Activated naive CD8-positive, alpha-beta T cell treated with anti-CD3 and anti-CD28 coated beads for 36 hours (primary cell): ENCODE measurements at places on chromosomes 5 and 9.

- DNase-seq = no peak
These were observed 82.8 kb upstream of the RORB start for GRCh38 chr9:74414325-74414724.

GRCh38 chr5:138212828-138213160, 329 bp downstream of the CDC23 start:
- no peak for DNase-seq

DNA sequence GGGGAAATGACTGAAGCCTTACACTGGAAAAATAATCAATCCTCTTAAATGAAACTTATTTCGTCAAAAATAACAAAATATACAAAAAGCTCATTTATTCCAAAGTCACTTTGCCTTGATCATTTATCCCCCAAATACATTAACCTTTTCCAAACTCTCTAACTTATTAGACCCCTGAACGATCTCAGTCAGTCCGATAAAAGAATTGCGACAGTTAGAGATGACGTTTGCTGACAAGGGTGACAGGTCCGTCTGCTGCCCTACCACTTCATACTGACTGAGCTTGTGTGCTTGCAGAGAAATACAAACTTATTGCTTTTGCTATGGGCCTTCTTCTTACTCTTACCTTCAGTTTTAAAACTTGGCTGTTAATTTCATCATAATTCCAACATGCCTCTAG, 169.7 kb downstream of the ZDHHC21 start:
- no peak for DNase-seq

- no peak for DNase-seq
These were observed 618.7 kb upstream of the CDH6 start for GRCh38 chr5:30574761-30575160.

DNA sequence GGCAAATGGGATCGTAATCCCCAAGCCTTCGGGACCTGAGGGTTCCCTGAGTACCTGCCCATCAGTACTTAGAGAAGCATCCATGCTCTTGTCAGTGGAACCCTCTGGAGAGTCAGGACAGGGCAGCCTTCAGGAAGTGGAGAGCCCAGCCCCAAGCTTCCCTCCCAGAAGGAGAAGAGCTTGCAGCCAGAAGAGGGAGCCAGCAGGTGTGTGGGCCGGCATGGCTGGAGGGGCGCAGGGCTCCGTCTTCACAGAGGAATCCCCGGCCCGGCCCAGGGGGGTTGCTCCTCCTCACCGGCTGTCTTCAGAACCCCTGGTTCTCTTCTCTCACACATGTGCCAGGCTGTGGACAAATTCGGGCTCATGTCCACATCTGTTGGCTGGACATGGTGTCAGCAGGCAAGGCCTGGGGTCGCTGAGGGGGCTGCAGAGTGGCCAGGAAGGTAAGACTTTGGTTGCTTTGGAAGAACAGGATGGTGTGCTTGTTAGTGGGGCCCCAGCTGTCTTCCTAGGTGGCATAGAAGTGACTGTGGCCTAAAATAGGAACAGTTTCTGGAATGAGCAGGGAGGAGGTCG, 58.9 kb upstream of the RXRA start:
- no peak for DNase-seq

DNA sequence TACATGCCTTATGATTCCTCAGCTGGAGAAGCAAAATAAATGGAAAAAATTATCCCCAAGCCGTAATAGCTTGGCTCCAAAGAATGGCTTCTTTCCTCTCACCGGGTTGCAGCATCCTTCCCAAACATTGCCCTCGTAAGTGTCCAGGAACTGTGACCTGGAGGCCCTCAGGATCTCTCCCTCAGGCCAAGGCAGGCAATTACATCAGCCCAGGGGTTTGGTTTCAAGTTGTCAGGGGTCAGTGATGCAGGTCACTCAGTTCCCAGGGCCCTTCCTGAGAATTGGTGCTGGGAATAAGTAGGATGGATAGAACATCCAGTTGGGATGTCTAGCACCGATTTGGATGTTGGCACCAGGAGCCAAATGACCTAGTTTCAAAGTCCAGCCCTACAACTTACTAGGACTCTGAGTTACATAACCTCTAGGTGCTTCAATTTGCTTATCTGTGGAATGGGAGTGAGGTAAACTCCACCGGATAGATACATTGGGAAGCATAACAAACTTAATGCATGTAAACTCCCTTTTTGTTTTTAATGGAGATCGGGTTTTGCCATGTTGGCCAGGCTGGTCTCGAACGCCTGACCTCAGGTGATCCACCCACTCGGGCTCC, 133.5 kb upstream of the DAP start:
- DNase-seq = no peak

DNA sequence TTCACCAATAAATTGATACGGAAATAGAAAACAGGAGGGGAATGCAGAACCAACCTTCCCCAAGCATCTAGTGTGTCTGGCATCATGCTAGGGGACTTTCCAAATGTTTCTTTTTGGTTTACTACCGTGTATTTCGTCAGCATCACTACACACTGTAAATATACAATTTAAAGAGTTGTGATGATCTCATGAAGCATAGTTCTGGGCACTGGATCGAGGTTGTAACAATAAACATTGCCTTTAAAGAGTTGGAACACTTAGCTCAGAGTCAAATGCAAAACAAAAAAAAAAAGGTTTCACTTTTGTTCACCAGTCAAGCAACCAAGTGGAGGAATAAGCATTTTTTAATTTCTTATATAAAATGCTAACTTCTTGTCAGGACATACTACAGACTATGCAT, 2.9 kb upstream of the SCAI start:
- no peak for DNase-seq

- no peak for DNase-seq
These were observed 358.8 kb upstream of the ADAMTS16 start for GRCh38 chr5:4781299-4781698.

- DNase-seq = no peak
These were observed 49.6 kb upstream of the EIF4EBP3 start for GRCh38 chr5:140497897-140498296.

DNA sequence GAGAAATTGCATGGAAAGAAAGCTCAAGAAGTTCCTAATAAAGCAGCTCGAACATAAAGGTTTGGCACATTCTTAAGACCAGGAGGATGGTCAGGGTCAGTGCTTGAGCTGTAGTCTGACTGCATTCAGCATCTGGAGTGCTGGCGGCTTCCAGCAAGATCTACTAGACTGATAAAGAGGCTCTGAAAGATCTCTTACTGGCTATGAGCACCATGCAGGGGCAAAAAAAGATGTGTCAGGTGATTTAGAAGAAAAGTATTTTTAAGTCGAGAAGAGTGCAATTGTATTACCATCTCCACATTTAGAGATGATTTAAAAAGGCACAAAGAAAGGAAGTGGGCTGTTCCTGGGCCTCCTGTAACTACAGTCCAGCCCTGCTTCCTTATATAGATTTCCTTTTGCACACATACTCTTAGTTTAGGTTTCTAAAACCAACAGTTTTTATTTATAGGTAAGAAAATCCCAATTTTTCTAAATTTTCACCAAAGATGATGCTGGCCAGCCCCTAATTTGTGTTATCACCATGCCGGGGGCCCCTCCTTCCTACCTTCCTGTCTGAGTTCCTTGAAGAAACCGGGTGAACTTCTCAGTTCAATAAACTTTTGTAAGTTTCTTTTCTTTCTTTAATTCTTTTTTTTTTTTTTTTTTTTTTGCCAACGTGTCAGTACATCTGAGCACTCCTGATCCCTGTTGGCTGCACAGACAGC, 65.9 kb upstream of the PLPP1 start:
- no peak for DNase-seq

GRCh38 chr5:18455521-18455920, 821.3 kb downstream of the TAF11L14 start:
- no peak for DNase-seq

DNA sequence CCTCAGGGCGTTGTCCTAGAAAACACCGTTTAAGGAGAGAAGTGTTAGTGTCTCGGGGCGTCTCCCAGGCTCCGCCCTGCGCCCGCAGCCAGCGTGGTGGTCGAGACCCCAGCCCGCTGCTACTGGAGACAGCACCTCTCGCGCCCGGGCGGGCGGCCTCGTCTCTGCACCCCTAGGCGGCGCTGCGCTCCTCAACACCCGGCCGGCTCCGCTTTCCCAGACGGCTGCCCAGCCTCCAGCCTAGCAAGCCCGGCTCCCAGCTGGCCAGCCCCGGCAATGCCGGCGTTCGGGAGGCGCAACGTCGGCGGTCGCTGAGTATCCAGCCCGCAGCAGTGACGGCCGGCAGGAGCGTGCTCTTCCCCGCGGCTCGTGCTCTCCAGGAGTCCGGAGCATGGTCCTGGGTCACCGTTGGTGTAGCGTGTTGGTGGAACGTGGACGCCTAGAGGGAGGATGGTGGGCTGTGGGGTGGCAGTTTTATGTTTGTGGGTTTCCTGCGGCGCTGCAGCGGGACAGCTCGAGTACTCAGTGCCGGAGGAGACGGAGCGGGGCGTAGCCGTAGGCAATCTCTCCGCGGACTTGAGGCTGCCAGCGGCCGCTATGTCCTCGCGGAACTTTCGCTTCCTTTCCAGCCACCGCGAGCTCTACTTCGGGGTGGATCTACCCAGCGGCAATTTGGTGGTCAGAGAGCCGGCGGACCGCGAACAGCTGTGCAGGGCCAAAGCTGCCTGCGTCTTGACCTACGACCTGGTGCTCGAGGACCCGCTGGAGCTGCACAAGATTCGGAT, 536 bp downstream of the PCDHAC1 start:
- DNase-seq = peak; percentile 33

DNA sequence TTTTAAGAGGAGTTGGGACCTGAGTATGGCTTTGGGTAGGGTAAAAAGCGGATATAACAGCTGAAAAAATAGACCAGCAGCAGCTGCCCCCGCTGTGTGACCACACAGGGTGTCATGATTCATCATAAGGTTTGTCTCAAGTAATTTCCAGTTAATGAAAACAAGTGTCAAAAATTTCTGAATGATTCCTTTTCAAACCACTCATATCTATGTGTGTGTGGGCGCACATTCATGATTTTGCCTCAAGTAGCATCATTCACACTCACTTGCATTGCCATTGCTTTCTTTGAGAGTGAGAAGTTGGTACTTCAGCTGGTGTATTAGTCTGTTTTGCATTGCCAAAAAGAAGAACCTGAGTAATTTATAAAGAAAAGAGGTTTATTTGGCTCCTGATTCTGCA, 12.1 kb upstream of the TNFAIP8 start:
- peak; percentile 67 for DNase-seq

DNA sequence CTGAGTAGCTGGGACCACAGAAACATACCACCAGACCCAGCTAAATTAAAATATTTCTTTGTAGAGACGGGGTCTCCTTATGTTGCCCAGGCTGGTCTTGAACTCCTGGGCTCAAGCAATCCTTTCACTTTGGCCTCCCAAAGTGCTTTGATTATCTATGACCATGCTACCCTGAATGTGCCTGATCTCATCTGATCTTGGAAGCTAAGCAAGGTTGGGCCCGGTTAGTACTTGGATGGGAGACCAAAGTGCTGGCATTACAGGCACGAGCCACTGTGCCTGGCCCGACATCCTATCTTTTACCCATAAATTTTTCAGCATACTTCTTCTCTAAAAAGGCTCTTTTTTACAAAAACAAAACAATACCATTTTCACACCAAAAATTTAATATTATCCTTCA, 137.0 kb upstream of the LRRTM2 start:
- DNase-seq = no peak

DNA sequence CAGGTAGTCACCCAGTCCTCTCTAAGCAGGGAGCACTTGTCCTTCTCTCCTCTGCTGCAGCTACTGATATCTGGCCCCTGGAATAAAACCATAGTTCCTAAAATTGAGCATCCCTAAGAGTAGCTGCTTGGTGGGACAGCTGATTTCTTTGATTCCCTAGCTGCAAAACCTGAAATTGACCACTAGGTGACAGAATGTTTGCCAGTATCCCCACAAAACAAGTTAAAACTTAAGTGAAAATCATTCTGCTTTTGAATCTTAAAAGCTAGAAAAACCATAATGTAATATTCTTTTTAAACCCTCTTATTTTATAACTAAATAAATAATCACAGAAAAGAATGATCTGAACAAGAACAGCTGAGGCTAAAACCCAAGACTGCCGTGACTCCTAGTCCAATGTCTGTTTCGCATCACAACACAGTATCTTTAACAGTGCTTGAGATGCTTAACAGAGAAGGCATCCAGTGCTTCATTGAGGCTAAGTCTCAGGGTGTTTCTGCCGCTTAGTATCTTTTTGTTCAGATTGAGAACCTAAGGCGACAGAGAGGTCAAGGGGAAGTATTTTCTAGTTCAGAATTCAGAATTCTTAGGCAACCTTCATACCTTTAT, 24.4 kb upstream of the TAL2 start:
- DNase-seq = no peak

- DNase-seq = no peak
These were observed 7.2 kb downstream of the TOR1A start for GRCh38 chr9:129816501-129817435.

DNA sequence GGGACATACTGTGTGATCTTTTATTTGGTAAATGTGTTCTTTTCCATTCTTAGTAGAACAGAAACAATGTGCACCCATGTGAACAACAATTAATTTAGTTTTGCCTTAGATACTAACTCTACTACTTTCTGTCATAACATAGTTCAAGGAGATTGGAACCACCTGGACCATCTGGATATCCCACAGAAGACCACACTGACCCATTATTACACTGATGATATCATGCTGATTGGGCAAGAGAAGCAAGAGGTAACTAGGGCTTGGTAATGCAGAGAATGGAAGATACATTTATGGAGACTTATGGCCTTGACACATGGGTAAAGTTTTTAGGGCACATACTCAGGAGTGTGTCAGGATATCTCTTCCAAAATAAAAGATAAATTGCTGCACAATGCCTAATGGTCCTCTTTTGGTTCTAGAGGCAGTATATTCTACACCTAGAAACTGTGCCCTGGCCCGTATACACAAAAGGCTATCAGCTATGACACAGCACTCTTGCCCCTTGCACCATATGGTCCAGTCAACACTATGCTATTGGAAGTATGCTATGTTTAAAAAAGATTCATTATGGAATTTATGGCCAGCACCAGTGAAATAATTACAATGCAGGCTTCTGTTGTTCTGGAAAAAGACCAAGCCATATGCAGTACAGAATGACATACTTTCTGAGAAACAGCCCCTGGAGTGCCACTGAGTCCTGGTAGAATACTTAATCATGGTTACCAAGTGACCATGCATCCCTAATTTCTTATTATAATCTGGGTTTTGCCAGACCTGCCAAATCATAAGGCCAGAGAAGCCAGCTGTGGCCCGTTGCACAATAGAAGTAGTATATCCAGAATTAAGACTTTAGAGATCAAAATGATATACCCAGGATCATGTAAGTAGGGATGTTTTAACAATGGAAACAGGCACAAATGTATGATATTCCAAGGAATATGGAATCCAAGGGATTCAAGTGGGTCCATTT, 41.6 kb upstream of the MROH2B start:
- no peak for DNase-seq
